Activated CD8-positive, alpha-beta memory T cell treated with anti-CD3 and anti-CD28 coated beads for 1 hour (primary cell): ENCODE measurements at places on chromosomes 11 and 22.

- no peak for DNase-seq
Observed at GRCh38 chr22:35883031-35883620, 145.5 kb downstream of the RBFOX2 start.

- DNase-seq, result no peak
Observed at GRCh38 chr11:19701421-19701820, 11.2 kb upstream of the NAV2 start.

GRCh38 chr11:721741-722345 is 15.8 kb downstream of the EPS8L2 start:
- DNase-seq, result peak; percentile 25

GRCh38 chr11:102280245-102280833 is 36.9 kb upstream of the BIRC3 start:
- DNase-seq, result no peak

DNA sequence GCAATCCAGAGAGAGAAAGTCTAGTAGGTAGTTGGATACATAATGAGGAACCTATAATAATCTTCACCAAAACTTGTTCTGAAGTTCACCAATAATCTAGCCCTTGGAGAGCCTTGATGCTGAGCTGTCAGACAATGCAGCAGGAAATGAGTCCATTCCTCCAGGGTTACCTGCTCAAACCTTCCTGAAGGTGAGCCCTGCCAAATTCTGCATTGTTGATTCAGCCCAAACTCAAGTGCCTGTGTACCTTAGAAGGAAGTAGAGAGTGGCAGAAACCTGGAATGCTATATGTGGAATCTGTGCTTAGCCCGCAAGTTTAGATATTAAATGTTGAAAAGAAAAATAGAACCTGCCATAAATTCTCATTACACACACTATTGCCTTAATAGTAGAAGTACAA is 77.4 kb upstream of the SPON1 start:
- no peak for DNase-seq

DNA sequence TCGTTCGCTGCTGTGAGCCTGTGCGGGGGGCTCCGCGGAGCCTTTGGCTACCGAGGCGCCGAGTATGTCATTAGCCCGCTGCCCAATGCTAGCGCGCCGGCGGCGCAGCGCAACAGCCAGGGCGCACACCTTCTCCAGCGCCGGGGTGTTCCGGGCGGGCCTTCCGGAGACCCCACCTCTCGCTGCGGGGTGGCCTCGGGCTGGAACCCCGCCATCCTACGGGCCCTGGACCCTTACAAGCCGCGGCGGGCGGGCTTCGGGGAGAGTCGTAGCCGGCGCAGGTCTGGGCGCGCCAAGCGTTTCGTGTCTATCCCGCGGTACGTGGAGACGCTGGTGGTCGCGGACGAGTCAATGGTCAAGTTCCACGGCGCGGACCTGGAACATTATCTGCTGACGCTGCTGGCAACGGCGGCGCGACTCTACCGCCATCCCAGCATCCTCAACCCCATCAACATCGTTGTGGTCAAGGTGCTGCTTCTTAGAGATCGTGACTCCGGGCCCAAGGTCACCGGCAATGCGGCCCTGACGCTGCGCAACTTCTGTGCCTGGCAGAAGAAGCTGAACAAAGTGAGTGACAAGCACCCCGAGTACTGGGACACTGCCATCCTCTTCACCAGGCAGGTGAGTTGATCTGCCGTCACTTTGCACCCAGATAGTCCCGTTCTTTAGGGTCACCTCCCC is 1.0 kb downstream of the ADAMTS15 start:
- no peak for DNase-seq

GRCh38 chr22:19793661-19794310 is 33.2 kb downstream of the TBX1 start:
- no peak for DNase-seq

DNA sequence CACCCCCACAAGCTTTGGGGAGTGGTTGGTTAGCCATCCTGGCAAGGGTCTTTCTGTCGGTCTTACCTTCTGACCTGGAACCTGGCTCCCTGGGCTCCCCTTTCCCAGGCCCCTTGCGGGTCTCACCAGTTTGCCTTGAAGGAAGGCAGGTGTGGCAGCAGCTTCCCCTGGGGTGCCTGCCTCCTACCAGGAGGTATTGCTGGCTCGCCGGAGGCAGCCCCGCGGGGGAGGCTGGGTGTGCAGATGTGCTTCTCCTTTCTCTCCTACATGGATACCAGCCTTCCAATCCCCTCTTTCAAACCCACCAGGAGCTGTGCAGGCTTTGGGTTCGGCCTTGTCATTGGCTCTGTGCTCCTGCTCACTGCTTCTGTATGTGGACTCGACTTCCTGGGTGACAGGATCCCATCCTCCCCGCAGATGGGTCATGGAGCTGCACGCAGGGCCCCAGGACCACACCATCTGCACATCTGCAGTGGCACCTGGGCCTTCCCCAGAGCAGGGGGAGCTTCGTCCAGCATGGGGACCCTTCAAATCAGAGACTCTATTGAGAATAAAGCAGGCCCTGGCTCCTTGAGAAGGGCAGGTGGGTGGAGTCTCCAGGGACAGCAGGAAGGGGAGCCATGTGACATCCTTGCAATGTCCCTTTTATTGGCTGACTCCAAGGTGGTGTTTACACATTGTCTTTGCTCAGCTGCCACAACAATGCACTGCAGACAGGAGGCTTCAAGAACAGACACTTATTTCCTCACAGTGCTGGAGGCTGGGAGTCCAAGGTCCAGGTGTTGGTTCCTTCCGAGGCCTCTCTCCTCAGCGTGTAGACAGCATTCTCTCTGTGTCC is 592.0 kb downstream of the BRD1 start:
- DNase-seq, result no peak
